ENCODE measurements at places on chromosomes 1 and 21.

DNA sequence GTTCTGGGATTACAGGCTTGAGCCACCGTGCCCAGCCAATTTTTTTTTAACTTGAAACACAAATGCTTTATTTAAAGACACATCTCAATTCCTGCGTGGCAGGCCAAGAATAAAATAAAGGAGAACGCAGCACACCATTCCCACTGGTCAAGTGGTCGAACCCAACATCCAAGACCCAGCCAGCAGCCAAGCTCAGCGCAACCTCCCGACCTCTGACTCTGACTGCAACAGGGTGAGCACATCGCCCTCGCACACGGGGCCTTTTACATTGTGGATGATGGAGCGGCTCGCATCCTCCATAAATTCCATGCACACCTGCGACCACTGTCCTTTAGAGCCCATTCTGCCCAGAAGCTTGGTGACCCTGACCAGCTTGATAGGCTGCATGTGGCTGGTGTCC is 5.5 kb upstream of the GUK1 start:
- no peak for DNase-seq

- no peak for DNase-seq
Measured at GRCh38 chr1:213657879-213658278, 329.9 kb upstream of the PROX1 start.

DNA sequence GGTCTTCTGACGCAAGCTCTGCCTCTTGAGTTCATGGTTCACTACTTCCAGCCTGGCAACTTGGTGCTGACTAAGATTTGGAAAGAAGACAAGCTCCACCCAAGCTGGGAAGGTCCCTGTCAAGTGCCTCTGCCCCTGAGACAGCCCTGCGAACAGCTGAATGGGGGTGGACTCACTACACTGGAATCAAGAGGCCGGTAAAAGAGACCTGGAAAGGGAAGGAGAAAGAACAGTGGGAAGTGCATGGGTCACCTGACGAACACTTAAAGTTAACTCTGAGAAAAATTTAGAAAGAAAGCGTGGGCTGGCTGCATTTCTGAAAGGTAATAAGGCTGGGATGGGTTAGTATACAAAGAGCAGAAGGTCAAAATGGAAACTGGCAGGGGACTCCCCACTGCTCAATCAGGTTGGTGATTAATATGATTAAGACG is 26.1 kb upstream of the ZNF496 start:
- no peak for DNase-seq

GRCh38 chr1:113758631-113759332 is 504 bp downstream of the PHTF1 start:
- no peak for DNase-seq

GRCh38 chr1:40901886-40902852 is 40.0 kb upstream of the CITED4 start:
- no peak for DNase-seq

DNA sequence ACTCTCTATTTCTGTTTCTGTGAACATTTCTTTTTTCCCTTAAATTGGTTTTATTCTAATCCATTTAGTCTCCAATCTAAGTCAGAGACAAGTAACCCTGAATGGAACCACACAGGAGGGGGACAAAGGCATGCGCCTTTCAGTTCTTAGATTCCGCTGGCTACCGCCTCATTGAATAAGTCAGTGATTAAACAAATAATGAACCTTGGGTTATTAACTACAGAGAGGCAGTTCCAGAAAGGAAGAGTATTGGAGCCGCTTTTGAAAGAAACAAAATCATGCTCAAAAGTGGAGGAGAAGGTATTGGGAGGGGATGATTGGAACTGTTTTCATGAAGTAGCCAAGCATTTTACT is 459.8 kb upstream of the DAB1 start:
- DNase-seq = no peak

DNA sequence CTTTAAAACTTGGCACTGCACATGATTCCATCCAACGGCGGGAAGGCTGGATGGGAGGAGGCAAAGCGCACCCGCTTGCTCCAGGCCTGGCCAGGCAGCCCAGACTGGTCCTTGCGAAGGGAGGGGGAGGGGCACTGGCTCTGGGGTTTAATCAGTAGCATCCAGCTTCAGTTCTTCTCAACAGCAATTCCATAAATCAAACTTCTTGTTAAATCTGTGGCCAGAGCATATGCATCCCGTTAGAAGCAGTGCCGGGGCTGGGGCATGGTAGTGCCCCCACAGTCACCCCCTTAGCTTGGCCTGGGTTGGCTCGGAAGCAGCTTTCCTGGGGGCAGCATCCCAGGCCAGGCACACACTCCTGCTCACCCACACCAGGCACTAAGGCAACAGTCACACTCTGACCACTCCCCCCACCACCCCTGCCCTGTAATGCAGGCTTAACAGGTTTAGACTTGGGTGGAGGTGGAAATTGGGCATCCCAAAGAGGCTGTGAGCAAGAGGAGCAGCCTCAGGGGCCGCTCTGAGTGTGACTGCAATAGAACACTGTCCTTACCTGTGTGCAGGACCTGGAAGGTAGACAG is 94.1 kb upstream of the CASZ1 start:
- DNase-seq = no peak

GRCh38 chr1:25908161-25908560 is 1.9 kb upstream of the STMN1 start:
- DNase-seq = no peak

Measured in SIG-M5 (cell line).